Activated naive CD4-positive, alpha-beta T cell treated with anti-CD3 and anti-CD28 coated beads, Interleukin-2, amount 10 ng/mL, durations not matched to agents 7 days and 5 days (primary cell): ENCODE measurements at places on chromosomes 3 and 15.

GRCh38 chr3:48399387-48400172 is 27.6 kb downstream of the FBXW12 start:
- DNase-seq, result no peak

DNA sequence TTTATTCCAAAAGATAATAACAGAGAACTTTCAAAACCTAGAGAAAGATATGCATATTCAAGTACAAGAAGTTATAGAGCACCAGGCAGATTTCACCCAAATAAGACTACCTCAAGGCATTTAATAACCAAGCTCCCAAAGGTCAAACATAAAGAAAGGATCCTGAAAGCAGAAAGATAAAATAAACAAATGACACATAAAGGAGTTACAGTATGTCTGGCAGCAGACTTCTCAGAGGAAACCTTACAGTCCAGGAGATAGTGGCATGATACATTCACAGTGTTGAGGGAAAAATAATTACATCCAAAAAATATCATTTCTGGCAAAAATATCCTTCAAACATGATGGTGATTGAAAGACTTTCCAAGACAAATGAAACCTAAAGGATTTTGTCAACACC is 185.8 kb upstream of the POU1F1 start:
- no peak for DNase-seq

DNA sequence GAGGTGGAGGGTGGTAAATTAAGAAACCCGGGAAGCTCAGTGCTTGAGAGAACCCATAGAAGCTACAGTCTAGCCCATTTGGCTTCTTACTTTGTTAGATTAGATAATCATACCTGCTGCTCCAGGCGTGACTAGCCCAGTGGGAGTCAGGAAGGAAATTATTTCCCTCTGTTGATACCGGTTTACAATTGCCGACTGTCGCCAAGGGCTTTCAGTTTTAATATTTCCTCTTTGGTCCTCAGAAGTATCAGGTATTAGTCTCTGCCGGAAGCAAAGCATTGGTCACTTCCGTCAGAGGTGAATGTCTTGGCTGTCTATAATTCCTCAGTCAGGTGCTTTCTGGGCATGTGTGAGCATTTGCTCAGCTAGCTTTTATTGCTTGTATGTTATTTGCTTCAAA is 75.2 kb downstream of the LPP start:
- no peak for DNase-seq

- DNase-seq, result no peak
Measured at GRCh38 chr3:189948724-189949045, 172.0 kb downstream of the P3H2 start.

GRCh38 chr3:51964521-51964920 is 2.7 kb downstream of the PCBP4 start:
- DNase-seq, result no peak

GRCh38 chr15:93362203-93362602 is 273.2 kb upstream of the RGMA start:
- no peak for DNase-seq

- DNase-seq, result no peak
Measured at GRCh38 chr3:11601446-11602238, 42.1 kb downstream of the VGLL4 start.

DNA sequence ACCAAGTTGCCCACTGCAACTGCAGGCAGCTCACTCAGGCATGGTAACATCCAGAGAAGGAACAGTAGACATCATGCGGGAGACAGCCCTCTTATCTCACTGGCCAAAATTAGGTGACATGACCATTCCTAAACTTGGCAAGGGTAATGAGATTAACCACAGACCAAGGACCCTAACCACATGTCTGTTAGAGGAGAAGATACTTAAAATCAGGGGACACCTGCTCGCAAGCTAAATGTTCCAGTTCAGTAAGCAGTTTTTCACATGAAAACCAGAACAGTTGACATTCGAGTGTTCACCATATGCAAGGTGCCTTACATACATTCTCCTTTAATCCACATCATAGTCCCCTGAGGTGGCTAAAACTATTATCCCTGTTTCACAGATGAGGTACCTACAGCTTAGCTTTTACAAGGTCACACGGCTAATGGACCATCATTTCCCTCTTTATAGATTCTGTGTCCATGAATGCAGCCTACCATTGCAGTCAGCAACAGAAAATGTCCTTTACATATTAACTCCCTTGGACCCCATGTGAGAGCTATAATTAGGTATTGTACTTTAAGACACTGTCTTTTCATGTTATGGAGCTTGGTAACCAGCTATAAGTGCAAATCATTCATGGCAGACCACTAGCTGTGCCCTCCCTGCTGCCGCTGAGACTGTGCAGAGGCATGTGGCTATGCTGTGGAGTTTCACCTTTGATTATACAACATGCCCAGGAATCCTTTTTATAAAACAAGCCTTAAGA is 154.1 kb downstream of the LIPC start:
- no peak for DNase-seq

- no peak for DNase-seq
Measured at GRCh38 chr3:172313671-172314070, 134.6 kb downstream of the GHSR start.

DNA sequence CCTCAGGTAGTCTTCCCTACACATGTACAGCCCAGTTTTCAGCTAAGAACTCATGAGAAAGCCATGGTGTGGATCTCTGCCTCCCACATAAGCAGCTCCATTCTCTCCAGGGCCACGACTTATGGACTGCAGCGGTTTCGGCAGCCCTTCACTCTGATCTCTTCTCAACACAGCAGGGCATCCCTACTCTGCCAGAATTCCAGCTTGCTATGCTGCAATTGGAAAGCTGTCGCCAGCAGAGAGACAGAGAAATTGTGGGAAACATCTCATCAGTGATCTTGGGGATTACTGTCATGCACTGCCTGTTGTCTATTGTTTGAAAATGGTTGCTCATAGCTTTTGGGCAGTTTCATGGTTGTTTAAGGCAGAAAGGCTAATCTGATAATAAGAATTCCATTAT is 11.9 kb upstream of the BLM start:
- no peak for DNase-seq

DNA sequence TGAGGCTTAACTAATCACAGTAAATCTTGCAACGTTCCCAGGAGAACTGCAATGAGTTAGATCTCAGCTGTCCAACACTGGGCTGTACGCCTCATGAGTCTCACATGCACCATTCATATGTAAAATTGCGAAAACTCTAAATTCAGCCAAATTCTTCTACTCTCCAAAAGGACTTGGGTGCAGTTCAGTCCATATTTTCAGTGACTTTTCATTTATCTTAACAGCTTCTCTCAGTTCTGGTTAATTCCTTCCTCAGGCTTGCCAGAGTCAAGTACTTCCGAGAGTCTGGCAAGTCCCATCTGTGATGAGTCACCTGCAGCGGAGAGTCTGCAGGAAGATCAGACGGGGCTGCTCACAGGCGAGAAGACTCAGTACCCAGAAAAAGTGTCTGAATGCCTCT is 11.5 kb downstream of the CCDC80 start:
- DNase-seq, result no peak

GRCh38 chr3:130688015-130688688 is 58.5 kb downstream of the PIK3R4 start:
- DNase-seq, result no peak

DNA sequence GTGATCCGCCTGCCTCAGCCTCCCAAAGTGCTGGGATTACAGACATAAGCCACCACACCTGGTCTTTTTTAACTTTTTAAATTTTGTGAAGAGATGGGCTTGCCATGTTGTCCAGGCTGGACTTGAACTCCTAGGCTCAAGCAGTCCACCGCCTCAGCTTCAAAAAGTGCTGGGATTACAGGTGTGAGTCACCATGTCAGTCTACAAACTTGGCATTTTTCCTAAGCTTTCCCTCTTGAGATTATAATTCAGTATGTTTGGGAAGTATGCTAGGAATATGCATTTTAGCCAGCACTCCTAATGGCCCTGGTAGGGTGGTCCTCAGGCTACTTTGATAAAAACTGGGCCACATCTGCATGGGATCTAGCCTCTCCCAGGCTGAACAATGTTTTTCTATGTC is 4.4 kb downstream of the WDR73 start:
- no peak for DNase-seq

GRCh38 chr3:129441782-129442181 is 1.8 kb downstream of the IFT122 start:
- DNase-seq, result no peak

DNA sequence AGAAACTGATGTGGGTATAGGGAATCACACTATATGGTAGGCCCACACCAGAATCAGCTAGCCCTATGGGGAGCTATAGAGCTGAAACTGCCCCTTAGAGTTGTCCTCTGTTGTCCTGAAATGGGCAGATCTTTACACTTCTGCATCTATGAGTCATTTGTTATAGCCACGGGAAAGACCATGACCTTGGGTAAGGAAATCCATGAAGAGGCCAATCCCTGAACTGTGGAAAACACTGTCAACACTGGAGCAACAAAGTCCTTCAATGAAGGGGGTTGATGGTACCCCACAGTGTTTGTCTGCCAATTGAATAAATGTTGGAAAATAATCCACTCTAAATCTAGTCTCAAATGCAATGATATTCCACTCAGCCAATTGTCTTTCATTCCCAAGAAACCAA is 5.2 kb upstream of the CD200R1 start:
- no peak for DNase-seq

- DNase-seq, result no peak
Measured at GRCh38 chr3:107660306-107660976, 137.7 kb downstream of the BBX start.
